ENCODE measurements at places on chromosomes 2 and 18.

- no peak for DNase-seq
Observed at GRCh38 chr18:45920367-45920766, 46.8 kb downstream of the EPG5 start.

- no peak for DNase-seq
Observed at GRCh38 chr2:235533198-235533597, 39.4 kb downstream of the AGAP1 start.

DNA sequence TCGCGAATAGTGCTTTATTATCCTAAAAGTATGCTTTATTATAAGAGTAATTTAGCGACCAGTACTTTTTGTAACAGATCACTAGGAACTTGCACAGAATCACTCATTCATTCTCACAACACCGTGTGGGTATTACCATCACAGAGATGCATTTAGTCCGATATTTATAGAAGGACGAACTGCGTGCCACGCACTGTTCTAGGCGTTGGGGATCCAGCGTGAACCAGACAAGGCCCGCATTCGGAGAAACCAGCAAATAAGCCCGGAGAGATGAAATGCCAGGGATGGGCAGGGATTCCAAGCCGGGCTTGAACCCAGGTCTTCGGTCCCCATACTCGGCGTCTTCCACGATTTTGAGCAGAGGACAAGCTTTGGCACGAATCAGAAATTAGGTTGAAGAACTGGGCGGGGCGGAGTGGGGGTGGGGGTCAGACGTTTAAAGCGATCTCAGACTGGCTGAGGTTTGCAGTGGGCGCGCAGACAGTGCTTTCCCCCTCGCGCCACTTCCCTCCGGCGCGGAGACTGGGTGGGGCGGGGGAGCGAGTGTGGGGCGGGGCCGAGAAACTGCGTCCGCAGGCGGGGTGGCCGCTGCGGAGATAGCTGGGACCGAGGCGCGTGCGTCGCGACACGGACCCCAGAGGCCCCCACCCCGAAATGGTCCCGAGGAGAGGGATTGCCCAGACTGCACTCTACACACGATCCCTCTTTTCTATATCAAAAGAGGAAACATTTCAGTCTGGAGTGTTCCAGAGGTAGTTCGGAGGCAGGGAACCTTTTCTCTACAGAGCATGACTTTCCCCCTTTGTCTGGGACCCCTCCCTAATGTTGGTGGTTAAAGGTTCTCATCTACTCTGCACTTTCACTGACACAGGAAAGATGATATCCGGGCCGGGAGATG is 1.1 kb upstream of the CXCR4 start:
- DNase-seq: peak; percentile 92

DNA sequence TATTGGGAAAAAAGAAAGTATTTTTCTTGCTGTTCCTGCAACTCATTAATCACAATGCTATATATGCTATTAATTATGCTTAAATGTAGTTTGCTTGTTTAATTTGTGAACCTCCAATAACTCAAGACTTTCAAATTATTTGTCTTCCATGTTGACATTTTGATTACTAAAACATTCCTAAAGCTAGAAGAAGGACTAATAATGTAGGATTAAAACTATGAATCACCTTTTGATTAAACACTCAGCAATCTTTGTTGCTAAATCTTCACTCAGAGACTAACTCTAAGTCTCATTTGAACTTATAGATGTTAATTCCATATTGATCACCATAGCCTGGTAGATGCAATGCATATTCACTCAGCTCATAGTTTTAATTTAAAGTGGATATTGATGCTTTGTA is 524.6 kb upstream of the ZEB2 start:
- no peak for DNase-seq

DNA sequence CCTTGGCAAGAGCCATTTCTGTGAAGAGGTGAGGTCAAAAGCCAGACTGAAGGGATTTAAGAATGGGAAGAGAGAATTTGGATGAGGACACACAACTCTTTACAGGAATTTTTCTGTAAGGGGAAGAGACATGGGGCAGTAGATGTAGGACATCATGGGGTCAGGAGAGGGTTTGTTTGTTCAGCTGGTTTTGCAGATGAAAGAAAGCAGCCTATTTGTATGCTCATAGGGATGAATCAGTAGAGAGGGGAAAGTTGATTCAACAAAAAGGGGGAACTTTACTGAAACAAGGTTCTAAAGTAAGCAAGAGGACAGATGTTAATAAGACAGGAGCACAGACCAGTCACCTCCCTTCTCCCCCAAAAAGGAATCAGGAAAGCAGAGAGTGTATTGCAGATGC is 11.2 kb downstream of the SCG2 start:
- no peak for DNase-seq

GRCh38 chr18:23038712-23039111 is 96.6 kb upstream of the CABLES1 start:
- DNase-seq: no peak

- no peak for DNase-seq
Observed at GRCh38 chr2:216279459-216279858, 92.8 kb downstream of the MARCHF4 start.

DNA sequence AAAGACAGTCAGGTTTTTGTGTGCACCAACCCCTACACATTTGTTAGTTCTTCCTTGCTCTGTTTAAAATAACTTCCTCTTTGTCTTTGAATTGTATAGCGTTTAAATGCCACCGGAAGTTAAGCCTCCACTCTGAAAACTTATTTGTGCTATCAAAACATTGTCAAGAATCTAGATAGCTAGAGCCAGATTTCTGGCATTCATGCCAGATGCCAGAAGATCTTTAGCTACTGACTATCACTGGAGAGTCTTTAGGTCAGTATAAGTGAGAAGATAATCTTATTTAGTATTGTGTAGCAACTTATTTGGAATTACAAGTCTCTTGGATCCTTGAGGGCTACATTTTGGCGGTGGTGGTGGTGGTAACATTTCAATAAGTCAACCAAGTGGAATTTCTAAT is 63.4 kb upstream of the ADAM23 start:
- no peak for DNase-seq

- DNase-seq: no peak
Observed at GRCh38 chr2:226066391-226066790, 666.9 kb downstream of the NYAP2 start.

- DNase-seq: no peak
Observed at GRCh38 chr18:52948868-52949444, 609.0 kb downstream of the DCC start.

DNA sequence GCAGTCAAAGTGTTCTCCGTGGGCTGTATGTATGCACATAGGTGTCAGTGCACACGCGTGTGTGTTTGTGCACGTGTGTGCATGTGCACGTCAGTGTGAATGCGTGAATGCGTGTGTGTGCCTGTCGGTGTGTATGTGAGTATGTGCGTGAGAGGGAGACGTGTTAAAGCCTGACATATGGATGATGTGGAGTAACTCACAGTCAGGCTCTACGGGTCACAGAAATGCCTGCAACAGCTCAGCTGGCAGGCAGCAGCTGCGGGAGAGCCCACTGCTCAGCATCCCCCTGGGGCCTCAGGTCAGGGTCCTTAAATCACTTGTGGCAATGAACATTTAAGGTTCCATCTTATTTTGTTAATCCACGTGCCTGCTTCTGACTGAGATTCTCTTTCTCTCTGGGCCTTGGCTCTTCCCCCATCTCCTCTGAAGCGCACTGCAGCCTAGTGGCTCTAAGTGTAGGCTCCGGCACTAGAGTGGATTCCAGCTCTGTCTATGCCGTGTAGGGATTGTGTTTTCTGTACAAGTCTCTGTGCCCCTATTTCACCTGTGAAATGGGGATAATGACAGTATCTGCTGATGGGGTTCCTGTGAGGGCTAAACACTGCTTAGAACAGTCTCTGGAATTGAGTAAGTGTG is 63.0 kb downstream of the DYSF start:
- DNase-seq: no peak

GRCh38 chr18:28281400-28281799 is 104.5 kb upstream of the CDH2 start:
- DNase-seq: no peak

GRCh38 chr2:18907508-18907907 is 318.1 kb upstream of the NT5C1B start:
- DNase-seq: no peak

DNA sequence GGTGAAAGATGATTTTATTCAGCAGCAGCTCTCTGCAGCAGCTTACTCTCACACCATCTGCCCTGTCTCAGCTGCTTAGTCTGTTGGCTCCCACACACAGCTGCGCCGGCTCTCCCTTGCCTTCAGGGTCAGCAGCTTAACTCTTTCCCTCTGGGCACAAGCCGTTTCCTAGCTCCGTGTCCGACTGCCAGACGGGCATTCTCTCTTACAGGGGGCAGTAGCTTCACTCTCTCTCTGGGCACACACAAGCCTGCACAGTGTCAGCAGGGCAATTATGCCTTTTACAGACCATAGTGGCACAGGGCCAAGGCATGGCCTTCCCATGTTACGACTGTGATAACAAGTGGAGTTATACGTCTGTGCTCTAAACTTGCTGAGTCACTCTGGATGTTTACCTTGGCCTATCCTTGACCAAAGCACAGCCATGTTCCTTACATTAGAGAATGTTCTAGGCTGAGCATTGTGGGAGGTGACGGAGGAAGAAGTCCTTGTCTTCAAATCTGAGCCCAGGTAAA is 31.7 kb downstream of the PCARE start:
- no peak for DNase-seq

- DNase-seq: no peak
Observed at GRCh38 chr2:100935372-100935752, 66.7 kb upstream of the RPL31 start.

- no peak for DNase-seq
Observed at GRCh38 chr2:46248171-46248570, 49.0 kb upstream of the EPAS1 start.

DNA sequence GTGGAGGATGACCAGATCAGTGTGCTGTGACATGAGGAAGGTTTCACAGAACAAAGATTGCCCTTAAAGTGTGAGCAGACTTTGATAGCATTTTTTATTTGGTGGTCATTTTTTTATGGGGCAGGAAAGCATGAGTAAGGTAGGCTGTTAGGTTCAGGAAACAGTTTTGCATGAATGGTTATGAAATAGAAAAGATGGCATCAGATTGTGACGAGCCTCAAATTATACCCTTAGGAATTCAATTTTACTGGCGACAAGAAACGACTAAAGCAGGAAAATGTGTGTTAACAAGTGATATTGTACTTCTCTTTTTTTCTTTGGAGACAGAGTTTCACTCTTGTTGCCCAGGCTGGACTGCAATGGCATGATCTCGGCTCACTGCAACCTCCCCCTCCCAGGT is 44.7 kb downstream of the PIK3C3 start:
- no peak for DNase-seq

DNA sequence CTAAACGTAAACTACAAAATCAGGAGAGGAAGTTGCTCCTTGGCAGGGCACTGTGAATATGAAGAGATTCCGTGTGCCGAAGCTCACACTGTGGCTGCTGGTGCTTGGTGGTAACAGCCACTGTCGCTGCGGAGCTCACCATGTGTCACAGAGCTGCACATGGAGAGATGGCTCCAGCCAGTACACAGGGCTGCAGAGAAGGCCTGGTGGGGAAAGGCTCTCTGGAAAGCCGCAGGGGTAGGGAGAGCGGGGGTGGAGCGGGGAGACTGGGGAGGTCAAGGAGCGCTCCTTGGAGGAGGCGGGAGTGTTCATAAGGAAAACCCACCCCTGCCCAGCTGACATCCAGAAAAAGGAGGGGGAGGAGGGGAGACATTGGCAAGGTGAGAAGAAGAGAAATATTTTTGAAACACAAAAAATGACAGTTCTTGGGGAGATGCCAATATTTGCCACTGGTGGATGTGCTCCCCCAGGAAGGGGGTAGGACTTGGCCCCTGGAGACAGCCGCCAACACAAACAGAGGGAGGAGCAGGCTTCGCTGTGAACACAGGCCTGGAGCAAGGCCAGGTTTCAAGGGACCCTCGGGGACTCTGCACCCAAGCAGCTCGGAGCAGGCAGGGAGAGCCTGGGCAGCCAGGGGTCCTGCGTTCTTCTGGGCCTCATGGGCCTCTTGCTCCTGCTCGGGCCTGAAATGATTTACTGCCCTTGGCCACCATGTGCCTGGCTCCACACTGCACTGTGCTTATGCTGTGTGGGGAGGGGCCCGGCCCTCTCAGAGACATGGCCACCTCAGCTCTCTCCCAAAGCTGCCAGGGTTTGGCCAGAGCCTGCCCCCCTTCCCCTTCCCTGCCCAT is 102.6 kb upstream of the GLI2 start:
- no peak for DNase-seq

- DNase-seq: no peak
Observed at GRCh38 chr2:27320958-27321543, 1.8 kb downstream of the MPV17 start.

GRCh38 chr18:62464266-62464665 is 58.6 kb upstream of the ZCCHC2 start:
- no peak for DNase-seq

DNA sequence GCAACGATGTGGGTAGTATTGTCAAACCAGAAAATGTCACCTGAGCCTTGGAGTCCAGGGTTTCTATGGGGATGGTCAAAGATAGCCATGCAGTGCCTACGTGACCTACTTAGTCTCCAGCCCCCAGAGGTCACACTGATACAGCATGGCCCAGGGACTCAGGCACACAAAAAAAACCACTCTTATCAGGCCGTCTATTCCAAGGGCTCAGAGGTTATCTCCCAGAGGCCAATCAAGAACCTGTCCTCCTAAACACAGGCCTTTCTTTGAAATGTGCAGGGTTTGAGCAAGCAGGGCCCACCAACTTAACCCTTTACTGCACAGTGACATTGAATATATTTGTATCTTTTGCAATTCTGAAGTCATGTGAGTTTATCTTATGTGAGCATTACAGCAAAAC is 82.7 kb downstream of the MRO start:
- no peak for DNase-seq

- no peak for DNase-seq
Observed at GRCh38 chr18:22710673-22711191, 222.4 kb upstream of the RBBP8 start.

GRCh38 chr2:215370112-215370965 is 58.5 kb downstream of the ATIC start:
- no peak for DNase-seq

DNA sequence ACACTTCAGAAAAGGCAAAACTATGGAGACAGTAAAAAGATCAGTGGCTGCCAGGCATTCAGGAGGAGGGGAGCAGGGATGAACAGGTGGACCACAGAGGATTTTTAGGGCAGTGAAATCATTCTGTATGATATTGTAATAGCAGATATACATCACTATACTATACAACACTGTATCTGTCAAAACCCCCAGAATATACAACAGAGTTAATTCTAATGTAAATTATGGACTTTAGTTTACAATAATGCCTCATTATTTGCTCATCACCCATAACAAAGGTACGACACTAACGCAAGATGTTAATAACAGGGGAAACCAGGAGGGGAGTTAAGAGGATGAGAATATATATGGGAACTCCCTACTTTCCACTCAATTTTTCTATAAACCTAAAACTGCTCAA is 28.8 kb downstream of the MAP3K2 start:
- no peak for DNase-seq
